GM20000 (cell line): ENCODE measurements at places on chromosomes 13 and 19.

DNA sequence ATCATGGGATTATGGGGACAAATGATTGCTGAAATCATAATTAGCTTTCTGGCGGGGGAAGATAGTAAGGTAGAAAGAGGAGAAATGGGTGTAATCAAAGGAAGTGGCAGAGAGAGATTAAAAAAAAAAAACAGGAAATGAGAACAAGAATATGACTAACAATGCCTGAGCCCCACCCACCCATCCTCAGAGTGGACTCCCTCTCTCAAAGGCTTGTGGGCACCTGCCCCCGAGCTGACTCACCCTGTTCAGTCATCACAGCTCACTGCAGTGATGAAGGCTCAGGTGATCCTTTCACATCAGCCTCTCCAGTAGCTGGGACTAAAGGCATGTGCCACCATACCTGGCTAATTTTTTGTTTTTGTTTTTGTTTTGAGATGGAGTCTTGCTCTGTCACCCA, 26.4 kb upstream of the TPT1 start:
- peak; percentile 86 for DNase-seq

DNA sequence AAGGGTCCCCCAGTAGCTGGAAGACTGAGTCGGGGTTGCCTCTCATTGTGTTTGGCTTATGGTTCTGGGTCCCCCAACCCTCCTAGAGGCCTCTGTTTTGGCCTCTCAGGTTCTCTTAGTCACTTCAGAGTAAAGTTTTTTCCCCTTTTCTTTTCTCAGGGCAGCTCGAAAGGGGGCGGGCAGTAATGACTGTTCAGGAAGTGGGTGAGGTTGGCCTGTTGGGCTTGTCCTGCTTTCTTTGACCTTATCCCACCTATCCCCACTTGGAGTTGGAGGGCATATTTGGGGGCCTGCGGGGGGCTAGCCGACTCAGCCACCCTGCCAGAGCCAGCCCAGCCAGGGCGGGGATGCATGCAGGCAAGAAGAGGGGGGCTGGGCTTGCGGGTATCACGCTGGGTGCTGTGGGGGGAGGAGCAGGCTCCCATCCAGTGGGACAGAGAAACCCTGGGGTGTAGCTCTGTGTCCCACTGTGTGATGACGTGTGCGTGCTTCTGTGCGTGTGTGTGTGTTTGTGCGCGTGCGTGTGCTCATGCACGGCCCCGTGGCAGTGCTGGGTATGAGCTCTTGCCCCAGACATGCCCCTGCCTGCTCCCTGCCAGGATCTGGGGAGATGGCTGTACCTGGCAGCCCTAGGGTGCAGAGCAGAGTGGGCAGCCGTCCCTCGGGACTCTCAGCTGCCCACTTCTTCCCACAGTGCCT, 1.4 kb downstream of the CIC start:
- DNase-seq, result peak; percentile 68

GRCh38 chr13:113092776-113093579, 12.6 kb upstream of the F7 start:
- no peak for DNase-seq

- DNase-seq, result no peak
Observed at GRCh38 chr19:4654437-4655361, 15.4 kb downstream of the TNFAIP8L1 start.

DNA sequence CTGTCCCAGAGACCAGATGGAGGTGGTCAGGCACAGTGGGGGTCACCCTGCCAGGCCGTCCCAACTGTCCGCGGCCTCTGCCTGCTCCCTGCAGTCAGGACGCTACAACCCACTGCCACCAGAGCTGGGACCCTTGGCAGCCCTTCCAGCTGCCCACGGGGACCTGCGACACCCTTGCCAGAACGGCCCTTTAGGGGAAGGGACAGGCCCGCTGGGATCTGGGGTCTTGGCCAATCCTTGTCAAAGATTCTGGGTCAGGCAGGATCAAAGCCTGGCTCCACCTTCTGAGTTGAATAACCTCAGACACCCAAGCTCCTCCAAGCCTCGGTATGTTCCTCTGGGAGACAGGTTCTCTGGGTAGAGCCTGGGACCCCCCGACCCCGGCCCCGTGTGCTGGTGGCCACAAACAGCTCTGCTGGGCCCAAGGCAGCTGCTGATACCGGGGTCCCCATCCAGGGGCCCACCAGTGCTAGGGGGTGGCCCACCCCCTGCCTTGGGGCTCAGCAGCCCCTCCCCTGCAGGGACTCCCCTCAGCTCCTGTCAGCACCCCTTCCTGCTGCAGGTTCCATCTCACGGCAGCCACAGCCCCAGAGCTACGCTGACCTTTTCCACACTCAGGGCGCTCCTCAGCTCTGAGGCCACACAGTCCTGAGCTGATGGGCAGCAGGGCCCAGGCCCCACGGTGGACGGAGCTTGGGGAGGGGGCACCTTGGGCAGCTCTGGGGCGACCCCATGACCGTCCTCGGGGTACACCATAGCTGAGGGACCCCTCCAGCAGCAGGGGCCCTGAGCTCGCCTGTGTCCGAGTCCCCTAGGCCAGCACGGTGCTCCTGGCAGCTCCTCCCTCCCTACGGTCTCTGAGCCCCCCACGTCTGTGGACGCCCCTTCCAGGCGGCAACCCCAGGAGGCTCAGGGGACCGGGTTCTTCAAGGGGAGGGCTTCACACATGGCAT, 18.4 kb downstream of the SBNO2 start:
- no peak for DNase-seq

GRCh38 chr13:35979361-35979951, 151.7 kb downstream of the DCLK1 start:
- no peak for DNase-seq

- DNase-seq, result no peak
Observed at GRCh38 chr13:111927181-111927540, 139.8 kb upstream of the SOX1 start.

- DNase-seq, result no peak
Observed at GRCh38 chr19:31118287-31118955, 230.8 kb downstream of the TSHZ3 start.

DNA sequence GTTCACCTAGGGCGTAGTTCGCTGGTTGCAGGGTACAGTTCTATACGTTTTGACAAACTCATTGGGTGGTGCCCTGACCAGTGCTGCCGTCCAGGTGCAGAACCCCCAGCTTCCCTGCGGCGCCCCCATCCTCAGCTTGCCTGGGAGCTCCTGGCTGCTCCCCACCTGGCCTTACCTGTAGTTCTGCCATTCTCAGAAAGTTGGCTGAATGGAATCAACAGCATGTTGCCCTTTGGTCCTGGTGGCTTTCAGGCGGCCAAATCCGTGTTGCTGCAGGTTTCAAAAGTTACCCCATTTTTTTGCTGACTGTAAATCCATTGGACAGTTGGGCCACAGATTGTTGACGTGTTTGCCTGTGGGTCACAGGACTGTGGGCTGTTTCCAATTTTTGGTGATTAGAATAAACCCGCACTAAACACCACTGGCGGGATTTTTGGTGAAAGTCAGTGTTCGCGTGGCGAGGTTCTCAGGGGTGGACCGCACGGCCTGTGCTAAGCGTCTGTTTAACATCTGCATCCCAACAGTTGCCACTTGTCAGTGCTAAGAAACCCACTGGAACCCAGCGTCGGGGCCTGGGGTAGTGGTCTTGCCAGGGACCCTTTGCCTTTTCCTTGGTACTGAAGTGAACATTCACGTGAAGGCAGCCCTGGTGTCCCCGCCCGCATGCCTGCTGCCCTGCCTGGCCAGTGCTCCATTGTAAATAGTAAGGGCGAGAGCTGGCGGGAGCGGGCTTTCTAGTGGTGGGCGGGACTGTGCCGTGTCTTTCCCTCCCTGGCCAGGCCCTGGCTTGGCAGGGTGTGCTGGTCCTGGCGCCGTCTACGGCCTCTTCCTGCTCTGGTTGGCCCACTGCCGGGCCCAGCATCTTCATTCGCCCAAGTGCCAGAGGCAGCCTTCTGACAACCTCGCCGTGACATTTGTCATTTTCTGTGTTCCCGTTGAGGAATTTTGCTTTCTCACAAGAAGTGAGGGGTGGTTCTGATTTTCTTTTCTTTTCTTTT, 3.3 kb downstream of the DOT1L start:
- no peak for DNase-seq

DNA sequence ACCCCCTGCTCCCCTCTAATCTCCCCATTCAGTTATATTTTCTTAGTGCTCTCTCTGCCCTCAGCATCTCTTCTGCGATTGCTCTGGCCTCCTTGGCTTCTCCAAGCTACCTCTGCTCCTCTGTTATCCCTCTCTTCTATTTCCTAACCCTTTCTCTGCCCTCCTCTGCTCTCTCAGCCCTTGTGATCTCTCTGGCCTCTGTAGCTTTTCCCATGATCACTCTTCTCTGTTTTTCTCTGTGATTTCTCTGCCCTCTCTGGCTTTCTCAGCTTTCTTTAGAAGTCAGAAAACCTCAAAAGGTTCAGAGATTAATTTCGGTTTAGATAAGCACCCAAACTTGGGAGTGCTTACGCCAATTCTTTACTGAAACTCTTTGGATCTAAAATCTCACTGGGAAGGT, 795.0 kb downstream of the DIAPH3 start:
- no peak for DNase-seq

GRCh38 chr13:106314417-106314816, 221.0 kb downstream of the EFNB2 start:
- no peak for DNase-seq

GRCh38 chr13:49630580-49630979, 2.3 kb downstream of the ARL11 start:
- no peak for DNase-seq

DNA sequence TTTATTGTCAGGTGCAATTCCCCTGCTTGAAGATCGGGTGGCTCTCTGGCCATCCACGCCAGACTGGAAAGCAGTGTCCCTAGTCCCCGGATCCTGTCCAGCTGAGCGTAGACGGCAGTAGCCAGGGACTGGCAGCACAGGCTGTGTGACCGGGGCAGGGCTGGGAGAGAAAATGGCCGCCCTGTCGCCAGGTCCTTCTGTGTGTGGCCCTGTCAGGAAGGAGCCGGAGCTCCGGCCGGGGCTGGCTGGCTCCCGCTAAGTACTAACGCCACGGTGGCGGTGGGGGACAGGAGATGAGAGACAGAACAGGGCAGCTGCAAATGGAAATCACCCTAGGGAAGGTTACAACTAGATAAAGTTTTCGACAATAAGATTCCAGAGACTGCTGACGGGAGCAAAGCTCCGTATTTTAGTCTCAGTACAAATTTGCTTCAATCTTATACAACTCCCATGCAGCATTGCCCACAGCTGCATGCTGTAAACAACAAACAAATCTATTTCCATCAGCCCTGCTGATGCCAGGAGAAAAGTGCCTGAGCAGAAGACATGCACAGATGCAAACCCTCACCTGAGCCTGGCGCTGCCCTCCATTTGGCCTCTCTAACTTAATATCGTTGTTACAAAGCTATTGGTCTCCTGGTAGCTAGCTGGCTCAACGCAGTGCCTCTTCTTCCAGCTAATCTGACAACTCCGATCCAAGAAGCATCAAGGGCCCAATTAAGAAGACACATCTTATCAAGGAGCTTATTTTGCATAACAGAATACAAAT, 253.0 kb downstream of the TSHZ3 start:
- DNase-seq, result no peak

DNA sequence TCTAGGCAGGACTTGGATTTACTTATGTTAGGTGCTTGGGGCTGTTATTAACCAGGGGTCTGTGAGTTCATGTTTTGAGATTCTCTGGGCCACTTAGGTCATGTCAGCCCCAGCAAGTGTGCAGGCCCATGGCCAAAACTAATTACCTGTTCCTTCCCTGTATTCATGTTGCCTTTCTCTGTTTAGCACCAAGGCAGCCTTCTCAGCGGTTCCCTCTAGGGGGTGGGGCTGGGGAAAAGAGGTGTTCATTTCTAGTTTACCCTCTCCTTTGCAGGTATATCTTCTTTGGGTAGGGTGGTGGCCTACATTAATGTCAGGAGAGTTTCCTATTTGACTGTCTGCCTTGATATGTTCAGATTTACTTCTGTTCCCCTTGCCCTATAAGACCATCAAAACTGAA, 61.7 kb downstream of the PDS5B start:
- no peak for DNase-seq

- no peak for DNase-seq
Observed at GRCh38 chr19:58229255-58229639, 533 bp downstream of the ZNF544 start.

DNA sequence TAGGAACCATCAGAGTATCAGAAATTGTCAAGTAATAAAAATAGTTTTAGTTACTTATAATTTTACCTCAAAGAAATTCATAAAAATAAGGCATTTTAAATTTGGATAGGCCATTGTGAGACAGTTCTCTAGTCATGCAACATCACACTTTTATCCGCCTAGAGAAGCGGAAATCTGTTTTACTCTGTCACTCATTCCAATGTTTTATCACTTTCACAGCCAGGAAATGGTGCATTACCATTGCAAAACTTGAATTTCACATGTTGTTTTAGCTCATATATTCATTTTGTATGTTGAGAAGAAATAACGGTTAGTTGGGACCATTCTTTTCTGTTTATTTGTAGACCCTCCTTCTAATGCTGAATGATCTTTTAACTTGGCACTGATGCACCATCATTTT, 427.2 kb downstream of the GPC6 start:
- DNase-seq, result no peak

DNA sequence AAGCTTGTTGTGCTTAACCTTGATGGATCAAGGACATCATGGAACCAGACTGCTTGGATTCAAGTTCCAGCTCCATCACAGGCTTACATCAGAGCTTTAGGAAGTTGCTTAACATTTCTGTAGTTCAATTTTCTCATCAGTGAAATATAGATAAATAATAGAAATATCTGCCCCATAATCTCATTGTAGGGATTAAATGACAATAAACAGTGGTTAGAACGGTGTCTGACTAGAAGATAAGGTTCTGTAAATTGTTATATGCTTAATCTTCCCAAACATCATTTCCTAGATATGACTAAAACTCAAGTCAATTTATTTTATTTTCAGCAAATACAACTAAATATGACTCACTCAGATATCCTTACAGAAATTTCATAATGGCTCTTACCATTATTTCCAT, 83.5 kb downstream of the SLITRK1 start:
- DNase-seq, result no peak

- DNase-seq, result no peak
Observed at GRCh38 chr13:91745967-91746366, 347.5 kb downstream of the GPC5 start.

DNA sequence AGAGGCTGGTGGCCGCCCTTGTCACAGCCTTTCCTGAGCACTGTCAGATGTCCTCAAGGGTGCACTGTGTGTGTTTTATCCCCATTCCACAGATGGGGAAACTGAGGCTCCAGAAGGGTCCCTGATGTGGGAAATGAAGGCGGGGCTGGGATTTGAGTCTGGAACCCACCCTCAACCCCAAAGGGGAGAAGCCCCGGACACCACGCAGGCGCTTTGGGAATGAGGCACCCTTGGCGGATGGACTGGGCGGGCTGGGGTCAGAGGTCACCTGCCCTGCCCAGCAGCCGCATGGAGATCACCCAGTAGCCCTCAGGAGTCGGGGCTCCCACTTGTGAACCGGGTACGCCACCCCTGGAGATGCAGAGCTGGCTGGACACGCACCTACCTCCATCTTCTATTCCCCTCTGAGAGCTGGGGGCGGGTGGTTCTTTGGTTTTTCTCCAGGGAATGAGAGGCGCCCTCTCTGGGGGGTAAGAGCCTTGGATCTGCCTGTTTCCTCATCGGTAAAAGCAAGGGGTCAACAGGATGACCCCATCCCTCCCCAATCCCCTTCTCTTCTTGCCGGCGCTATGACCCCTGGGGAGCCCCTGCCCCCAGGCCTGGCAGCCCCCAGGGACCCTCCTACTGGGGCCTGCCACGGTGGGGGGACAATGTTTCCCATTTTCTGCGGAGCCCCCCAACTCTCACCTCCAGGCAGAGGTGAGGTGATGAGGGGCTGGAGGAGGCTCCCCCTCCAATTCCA, 8.3 kb upstream of the ONECUT3 start:
- no peak for DNase-seq
